Keratinocyte (primary cell): ENCODE measurements at places on chromosomes 2 and 18. TPM values are rescaled to one million over a fixed set of nuclear protein-coding genes. Genes with fewer than 3 reads are reported as not detected.

DNA sequence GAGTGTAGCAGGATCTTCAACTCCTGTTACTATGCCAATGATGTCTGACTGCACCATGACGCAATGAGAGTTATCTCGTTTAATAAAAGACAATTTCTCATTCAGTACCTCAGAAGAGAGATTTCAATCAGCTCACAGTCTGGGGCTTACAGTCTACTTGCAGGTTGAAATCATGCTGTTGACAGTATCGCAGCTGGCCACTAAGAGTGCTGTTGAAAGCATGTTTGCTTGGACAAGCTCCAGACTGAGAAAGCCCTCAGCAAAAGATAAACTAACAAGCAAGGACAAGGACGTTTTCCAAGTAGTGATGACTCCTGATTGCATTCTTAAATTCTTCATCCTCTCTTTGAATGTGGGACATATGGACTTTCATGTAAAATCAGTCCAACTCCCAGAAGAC lies 145.2 kb upstream of the SYT4 start:
- no peaks in the 10 kb centered on the region for H3K36me3 ChIP-seq
- no peak overlapping the region for H3K27ac ChIP-seq

DNA sequence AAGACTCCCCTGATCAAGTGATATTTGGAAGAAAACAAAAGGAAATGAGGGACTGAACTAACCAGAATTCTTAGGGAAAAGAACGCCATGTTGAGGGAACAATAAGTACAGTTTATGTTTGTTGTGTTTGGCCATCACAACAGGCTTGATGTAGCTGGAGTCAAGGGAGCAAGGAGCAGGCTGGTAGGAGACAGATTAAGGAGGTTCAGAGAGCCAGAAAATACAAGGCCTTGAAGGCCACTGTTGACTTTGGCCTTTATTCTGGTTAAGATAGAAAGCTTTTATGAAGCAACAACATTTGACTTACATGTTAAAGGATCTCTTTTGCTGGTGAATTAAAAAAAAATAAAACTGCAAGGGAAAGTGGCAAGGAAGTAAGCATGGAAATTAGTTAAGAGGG lies 754.1 kb upstream of the SLC8A1 start:
- DNase-seq: no peak
- H3K4me1 ChIP-seq: no peaks in the 10 kb centered on the region
- no peak overlapping the region for H3K4me3 ChIP-seq
- H3K27ac ChIP-seq: no peak overlapping the region
- H3K27me3 ChIP-seq: no peaks in the 10 kb centered on the region

DNA sequence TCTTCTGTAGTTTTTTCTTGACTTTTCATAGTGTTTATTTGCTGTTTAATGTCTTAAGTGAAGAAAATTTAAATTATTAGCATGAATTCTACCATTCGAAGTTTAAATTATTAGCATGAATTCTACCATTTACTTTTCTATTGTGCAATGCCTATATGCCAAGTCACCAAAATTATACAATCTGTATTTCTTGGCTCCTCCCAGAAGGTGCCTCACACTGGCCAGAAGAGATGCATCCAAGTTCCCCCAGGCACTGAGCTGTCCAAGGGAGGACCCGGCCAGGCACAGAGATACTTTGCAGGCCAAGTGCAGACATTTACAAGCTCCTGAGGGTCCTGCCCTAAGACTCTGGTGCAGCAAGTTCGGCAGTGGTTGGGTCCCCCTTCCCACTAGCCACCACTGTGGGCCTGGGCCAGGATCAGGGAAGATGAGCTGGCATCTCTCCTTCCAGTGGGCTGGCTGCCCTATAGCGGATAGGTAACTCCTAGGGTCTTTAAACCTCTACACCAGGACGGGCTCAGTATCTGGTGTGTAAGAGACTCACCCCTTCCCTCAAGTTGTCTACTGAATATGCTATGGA lies 31.3 kb downstream of the TMEM247 start:
- DNase-seq: no peak
- H3K4me3 ChIP-seq: no peak overlapping the region
- H3K4me1 ChIP-seq: no peaks in the 10 kb centered on the region

- H3K27ac ChIP-seq: no peak overlapping the region
- H3K4me3 ChIP-seq: no peak overlapping the region
- no peaks in the 10 kb centered on the region for H3K27me3 ChIP-seq
- no peaks in the 10 kb centered on the region for H3K36me3 ChIP-seq
These were observed 19.4 kb upstream of the NFE2L2 start for GRCh38 chr2:177283906-177284305.

- no peaks in the 10 kb centered on the region for H3K27me3 ChIP-seq
- H3K4me3 ChIP-seq: no peak overlapping the region
- peak overlapping the region; percentile 78 for H3K27ac ChIP-seq
- DNase-seq: peak; percentile 89
These were observed 93.5 kb upstream of the ITGB6 start for GRCh38 chr2:160293391-160294091.

ALPP gene
- polyA plus RNA-seq: not detected in 3 replicates

GRCh38 chr2:188399159-188399558 lies 107.5 kb downstream of the GULP1 start:
- no peaks in the 10 kb centered on the region for H3K36me3 ChIP-seq
- H3K4me3 ChIP-seq: no peak overlapping the region
- no peaks in the 10 kb centered on the region for H3K4me1 ChIP-seq

DNA sequence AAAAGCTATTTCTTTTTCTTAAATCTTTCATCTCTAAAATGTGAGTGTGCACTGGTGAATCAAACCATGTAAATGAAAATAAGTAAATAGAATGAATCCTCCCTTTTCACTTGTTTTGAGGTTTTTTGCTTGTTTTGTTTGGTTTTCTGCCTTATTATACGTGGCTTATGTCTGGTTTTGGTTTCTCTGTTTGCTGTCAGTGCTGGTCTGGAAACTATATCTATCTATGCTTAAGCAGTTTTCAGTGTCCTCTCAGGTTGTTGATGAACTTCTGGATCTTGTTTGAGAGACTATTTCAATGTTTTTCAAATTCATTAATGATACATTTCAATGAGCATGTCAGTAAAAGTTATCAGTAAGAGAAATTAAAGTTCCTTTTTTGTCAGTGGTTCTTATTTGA lies 48.1 kb upstream of the TNFRSF11A start:
- H3K4me1 ChIP-seq: peaks cover 10% of the 10 kb centered on the region
- no peak for DNase-seq
- H3K36me3 ChIP-seq: peaks cover 5% of the 10 kb centered on the region
- no peak overlapping the region for H3K27ac ChIP-seq
- no peaks in the 10 kb centered on the region for H3K27me3 ChIP-seq
- H3K4me3 ChIP-seq: no peak overlapping the region

ERLEC1 gene
- 22.2 to 35.6 TPM (median 26.6 TPM) in 3 replicates for polyA plus RNA-seq

GAL3ST2 gene
- 0.05 TPM in 1 of 3 replicates, not detected in the others for polyA plus RNA-seq

DNA sequence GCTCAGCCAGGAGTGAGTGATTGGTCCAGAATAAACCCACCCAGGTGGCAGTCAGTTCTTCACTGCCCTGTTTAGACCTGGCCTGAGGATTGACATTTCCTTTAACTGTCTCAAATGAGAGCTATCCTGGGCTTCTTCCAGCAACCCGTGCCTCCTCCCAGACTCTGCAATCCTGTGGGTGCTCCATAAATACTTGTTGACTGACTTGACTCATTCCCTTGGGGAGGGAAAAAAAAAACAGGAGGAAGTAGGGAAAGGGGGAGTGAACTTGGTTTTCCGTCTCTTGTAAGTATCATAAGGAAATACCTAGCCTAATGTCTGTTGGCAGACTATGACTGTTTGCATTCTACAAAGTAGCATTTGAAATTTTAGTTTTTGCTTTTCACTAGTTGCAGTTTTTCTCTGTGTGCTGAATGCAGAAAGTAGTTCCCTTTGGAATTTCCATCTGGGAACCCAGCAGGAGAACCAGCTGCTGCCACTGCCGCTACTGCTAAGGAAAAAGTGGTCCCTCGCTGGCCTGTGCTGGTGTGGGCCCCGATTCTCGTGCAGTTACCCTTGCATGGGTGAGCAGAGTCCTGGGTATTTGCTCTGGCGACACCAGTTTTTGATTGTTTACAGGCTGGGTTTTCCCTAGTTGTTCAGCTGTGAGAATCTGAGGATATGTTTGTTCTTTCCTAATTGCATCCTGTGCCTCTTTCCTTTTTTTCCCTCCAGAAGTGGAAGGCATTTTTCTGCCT lies 78.8 kb downstream of the TGOLN2 start:
- no peaks in the 10 kb centered on the region for H3K36me3 ChIP-seq
- DNase-seq: no peak
- H3K4me1 ChIP-seq: peaks cover 15% of the 10 kb centered on the region

EGR4 gene
- not detected in 3 replicates for polyA plus RNA-seq

DNA sequence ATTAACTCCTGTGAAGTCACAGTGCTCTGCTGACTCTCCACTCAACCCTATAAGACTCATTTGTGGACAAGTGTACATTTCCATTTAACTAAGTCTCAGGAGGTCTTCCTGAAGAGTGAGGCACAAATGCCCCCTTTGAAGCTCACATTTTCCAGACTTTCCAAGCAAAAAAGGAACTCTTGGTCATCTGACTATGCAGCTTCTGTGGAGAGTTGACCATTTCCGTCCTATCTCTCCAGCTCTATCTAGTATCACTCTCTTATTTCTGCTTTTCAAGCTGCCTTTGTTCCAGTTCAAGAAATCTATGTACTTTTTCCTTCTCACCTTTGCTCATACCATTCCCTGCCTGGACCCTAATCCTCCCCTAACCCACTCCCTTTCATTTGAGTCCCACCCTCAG lies 77.0 kb downstream of the ANTXR1 start:
- no peaks in the 10 kb centered on the region for H3K27me3 ChIP-seq
- no peak for DNase-seq
- no peak overlapping the region for H3K4me3 ChIP-seq
- no peaks in the 10 kb centered on the region for H3K4me1 ChIP-seq
- H3K27ac ChIP-seq: no peak overlapping the region
- no peaks in the 10 kb centered on the region for H3K36me3 ChIP-seq

CIB4 gene
- polyA plus RNA-seq: not detected in 3 replicates
